ENCODE measurements at places on chromosomes 6 and 20. TPM values are rescaled to one million over a fixed set of nuclear protein-coding genes. Genes with fewer than 3 reads are reported as not detected.

The SOX4 gene
- total RNA-seq, result 16.5 TPM

The SRSF6 gene
- total RNA-seq, result 124 TPM

The LIN28B gene
- total RNA-seq, result not detected

The FAM210B gene
- total RNA-seq, result 20.6 TPM

The MDFI gene
- not detected for total RNA-seq

The FAM184A gene
- 2.3 TPM for total RNA-seq

The PDYN gene
- total RNA-seq, result 0.10 TPM

The SEMG1 gene
- total RNA-seq, result not detected

The EPB41L1 gene
- 0.21 TPM for total RNA-seq

The ULBP3 gene
- total RNA-seq, result 0.84 TPM

The UNC93A gene
- not detected for total RNA-seq
